ENCODE measurements at places on chromosomes 12 and 14.

DNA sequence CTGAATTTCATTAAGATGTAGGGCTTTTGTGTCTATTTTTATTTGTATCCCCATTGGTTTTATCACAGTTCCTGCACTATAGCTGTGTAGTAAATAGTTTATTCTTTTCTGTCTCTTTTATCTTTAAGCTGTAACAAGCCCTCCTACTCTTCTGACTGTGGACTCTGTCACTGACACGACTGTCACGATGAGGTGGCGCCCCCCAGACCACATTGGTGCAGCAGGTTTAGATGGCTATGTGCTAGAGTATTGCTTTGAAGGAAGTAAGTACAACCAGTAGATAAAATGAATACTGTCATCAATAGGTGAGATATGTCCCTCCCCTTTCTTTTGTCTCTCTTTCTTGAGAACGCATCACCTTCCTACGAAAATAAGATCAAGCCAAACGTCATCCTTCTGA is 34.1 kb upstream of the CHPT1 start:
- no peak for DNase-seq

GRCh38 chr14:82811246-82811645 is 1277.6 kb upstream of the SEL1L start:
- no peak for DNase-seq

GRCh38 chr12:89040146-89040964 is 311.9 kb downstream of the DUSP6 start:
- peak; percentile 48 for DNase-seq

DNA sequence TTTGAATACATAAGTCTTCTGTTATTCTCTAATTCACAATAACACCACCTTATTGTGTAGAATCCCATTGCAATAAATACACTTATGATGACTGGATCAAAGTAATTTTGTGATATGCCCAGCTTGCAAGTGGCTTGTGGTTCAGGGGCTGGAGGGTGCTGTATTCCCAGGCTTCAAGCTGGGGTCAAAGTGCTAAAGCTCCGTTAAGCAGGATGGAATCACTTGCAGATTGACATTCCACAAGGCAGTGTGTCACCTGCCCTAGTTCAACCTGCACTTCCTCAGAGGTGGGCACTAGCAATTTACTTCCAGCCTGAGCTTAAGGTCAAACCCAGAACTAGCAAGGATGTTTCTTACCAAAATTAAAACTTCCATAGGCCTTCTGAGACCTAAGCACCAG is 166.6 kb downstream of the SSPN start:
- no peak for DNase-seq

DNA sequence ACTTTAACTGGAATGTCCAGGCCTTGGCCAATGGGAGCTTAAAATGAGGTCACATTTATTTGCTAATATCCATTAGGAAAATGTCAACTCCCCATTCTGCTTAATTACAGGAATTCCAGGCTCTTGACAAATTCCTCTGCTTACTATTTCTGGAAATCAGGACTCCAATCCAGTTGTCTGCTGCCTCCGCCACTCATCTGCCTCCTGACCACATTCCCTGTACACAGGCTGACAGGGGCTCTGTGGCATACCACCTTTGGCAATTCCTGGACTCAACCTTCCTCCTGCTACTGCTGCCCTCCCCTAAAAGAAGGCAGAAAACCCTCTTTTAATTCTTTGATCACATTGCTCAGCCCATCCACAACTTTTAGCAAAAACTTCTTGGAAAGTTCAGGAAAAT is 37.9 kb downstream of the KICS2 start:
- DNase-seq: no peak

DNA sequence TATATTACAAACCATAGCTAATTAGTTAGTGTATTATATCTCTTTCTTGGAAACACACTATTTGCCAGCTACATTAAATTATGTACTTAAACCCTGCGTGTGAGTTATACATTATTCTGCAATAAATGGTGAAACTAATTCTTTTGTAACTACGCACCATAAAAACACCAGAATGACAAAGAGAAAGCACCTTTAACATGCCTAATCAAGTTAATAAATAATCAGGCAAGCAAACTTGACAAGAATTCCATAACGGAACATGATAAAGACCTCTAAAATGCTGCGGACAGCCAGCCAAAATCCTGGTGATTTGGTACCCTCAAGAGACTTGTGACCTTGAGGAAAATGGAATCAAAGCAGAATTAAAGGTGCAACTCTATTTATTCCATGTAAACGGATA is 375.3 kb upstream of the KITLG start:
- no peak for DNase-seq

DNA sequence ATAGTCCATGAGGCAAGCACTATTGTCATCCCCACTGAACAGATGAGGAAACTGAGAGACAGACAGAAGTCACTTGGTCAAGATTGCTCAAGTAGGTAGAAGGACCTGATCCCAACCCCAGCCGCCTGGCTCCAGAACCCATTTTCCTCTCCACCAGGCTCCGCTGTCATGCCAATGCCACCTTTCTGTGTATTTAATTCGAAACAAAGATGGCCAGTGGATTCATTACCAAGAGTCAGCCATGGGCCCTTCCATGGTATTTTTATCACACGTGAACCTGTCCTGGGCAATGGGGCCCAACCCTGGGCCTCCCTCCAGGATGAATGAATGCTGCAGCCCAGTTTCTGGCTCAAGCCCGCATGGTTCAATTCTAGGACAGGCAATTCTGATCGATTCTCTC is 673.4 kb downstream of the BCL11B start:
- DNase-seq: no peak

DNA sequence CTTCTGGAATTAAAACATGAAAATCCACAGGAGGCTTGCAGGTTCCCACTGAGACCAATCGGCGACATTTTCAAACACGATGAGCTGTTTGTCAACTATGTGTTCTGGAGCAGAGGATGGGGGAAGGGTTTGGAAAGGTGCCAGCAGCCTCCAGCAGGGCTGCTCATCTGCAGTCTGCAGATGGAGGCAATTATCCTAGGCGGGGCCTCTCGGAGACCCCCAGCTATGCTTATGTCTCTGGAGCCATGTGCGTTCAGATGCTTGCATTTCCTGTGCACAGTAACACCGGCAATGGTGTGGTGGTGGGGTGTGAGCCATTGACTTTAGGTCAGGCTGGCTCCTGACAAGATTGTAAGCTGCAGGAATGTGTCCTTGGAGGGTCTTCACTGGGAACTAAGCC is 51.7 kb downstream of the RPH3A start:
- DNase-seq: peak; percentile 61

DNA sequence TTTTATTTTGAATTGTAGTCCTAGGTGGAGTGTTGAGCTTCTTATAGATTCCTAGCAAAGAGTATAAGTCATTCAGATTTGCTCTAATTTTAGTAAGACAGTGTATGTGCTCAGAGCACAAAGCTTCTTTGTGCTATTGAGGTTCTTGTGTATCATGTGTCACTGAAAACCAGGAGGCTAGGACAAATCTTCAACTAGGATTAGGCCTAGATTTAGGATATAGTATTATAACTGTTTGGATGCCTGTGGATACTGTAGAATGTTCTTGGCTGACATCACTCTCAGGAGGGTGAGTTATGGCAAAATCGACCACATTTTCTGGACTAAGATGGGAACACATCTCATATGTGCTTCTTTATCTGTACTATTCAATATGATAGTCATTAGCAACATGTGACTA is 86.5 kb downstream of the DHRS2 start:
- no peak for DNase-seq

- DNase-seq: no peak
Measured at GRCh38 chr14:51473808-51474565, 177.7 kb upstream of the FRMD6 start.

GRCh38 chr12:92029902-92030586 is 115.6 kb downstream of the BTG1 start:
- DNase-seq: no peak

GRCh38 chr12:6193853-6194815 is 6.1 kb upstream of the CD9 start:
- no peak for DNase-seq

GRCh38 chr12:111686574-111687105 is 787 bp downstream of the ACAD10 start:
- no peak for DNase-seq

- DNase-seq: no peak
Measured at GRCh38 chr14:95267306-95267705, 52.4 kb downstream of the CLMN start.

- DNase-seq: no peak
Measured at GRCh38 chr14:100155049-100155621, 4.3 kb downstream of the DEGS2 start.

DNA sequence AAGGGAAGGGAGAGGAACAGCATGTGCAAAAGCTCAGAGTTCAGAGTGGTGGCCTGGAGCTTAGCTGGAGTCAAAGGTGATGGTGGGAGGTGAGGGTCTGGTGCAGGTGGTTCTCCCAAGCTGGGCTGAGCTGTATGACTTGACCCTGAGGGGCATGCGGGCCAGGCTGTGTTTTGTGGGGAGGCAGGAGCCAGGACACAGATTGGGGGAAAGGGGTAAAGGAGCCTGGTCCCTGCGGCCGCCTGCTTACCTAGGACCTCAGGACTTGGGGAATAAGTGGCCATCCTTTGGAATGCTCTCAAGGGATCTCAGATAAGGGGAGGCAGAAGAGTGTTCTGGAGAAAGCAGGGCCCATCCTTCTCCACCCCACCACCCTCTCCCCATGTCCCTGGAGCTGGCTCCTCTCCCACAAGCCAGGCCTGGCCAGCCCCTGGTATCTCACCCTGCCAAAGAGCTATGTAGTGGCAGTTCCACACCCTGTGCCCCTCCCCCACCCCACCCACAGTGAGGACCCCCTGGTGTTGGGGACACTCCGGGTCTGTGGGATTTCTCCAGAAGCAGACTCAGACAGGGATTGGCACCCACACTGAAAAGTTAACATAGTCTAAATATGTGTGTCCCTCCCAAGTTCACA is 19.9 kb upstream of the CEP170B start:
- no peak for DNase-seq

GRCh38 chr12:46258129-46258528 is 10.7 kb downstream of the SLC38A1 start:
- DNase-seq: no peak

- DNase-seq: no peak
Measured at GRCh38 chr14:93239869-93240677, 33.0 kb downstream of the UBR7 start.

GRCh38 chr12:108182096-108182495 is 53.0 kb downstream of the WSCD2 start:
- no peak for DNase-seq

- DNase-seq: no peak
Measured at GRCh38 chr14:57464008-57464730, 29.5 kb downstream of the CCDC198 start.

DNA sequence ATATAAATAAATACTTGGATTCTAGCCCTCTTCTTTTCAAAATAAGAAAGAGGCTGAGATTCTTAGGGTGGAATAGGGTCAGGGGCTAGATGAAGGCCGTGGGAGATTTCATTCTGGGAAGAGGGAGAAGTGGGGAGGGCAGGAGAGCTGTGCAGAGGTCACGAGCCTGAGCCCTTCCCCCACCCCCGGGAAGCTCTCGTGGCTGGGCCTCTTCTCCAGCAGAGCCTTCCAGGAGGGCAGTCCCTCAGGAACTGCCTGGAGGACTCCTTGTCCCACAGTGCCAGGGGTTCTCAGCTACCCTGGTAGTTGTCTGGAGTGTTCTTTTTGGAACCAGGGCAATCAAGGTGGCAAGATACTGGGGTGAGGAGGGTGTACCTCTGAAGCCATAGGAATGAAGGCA is 94.0 kb downstream of the ESR2 start:
- DNase-seq: no peak

- no peak for DNase-seq
Measured at GRCh38 chr12:998020-998874, 7.2 kb downstream of the ERC1 start.

DNA sequence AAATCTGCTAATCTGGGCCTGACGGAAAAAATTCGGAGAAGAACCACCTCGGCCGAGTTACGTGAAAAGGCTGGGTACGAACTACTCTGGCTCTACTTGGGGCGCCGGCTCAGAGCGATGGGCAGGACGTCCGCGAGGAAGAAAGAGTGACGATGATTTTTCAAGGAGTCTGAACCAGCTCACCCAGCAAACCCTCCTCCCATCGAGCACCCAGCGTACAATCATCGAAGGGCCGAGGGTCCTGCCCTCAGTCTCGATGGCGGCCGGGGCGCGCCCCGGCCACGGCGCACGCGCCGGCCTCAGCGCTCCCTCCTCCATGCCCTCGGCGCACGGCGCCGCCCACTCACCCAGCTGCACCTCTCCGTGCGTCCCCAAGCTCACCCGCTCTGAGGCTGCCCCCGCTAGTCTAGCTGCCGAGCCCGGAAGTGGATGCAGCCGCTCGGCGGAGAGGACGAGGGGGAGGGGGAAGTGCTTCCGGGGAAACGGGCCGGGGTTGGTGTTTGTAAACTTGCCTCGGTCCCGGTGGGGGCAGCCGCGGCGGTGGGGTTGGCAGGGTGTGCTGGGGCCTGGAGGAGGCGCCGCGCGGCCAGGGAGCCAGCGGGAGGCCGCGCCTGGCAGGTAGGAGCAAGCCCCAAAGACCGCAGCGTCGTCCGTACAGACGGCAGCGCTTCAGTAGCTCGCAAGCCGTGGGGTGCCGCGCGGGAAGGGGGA is at the start of the genes CSAD and ZNF740:
Gene CSAD, minus strand, starts transcription at position 706 of the 711 bp plus-strand sequence. CDS start 7,455 bp downstream, outside the sequence.
Gene ZNF740, plus strand, starts transcription at position 503 of the 711 bp plus-strand sequence. CDS start 1,262 bp downstream, outside the sequence.
- DNase-seq: peak; percentile 97

GRCh38 chr14:106141242-106142220 is 615.1 kb downstream of the TMEM121 start:
- DNase-seq: no peak

DNA sequence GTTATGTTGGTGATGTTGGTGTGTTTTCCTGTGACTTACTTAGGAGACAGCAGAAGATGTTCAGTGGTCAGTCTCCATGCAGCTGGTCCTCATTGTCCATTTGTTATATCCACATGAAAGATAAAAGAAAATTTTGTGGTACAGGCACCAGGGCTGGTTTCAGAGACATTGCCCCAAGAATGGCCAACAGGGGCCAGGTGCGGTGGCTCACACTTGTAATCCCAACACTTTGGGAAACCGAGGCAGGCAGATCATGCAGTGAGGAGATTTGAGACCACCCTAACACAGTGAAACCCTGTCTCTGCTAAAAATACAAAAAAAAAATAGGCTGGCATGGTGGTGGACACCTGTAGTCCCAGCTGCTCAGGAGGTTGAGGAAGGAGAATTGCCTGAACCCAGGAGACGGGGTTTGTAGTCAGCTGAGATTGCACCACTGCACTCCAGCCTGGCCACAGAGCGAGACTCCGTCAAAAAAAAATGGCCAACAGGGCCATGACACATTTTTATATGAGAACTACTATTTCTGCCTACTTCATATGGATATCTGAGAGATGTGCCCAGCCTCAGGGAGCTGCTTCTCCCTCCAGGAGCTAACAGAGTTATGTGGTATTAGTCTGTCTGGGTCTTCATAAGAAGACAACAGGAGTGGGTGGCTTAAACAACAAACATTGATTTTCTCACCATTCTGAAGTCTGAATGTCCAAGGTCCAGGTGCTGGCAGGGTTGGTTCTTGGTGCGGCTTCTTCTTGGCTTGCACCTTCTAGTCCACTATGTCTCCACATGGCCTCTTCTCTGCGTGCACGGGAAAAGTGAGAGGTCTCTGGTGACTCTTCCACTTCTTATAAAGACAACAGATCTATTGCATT is 821.7 kb downstream of the TMEM121 start:
- no peak for DNase-seq

DNA sequence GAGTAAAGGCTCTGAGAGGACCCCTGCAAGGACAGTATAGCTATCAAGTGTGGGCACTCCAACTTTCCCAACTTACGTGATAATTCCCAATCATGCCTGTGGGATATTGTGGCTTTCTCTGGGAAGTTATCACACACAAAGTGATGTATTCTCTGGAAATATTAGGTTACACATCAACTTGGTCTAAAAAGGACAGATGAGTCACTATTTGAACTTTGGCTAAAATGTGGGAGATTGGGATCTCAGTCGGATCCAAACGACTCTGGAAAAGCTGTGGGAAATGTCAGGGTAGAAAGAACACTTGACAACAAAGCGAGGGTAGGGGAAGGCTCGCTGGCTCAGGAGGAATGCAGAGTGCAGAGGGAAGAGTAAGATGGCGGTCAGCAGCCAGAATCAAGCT is 1048.9 kb downstream of the BCL11B start:
- no peak for DNase-seq

All from right forelimb (tissue), 1 donor.